ENCODE measurements at places on chromosomes 12 and 14. TPM values are rescaled to one million over a fixed set of nuclear protein-coding genes. Genes with fewer than 3 reads are reported as not detected.

The UNC79 gene
- polyA plus RNA-seq = 0.45 TPM

DNA sequence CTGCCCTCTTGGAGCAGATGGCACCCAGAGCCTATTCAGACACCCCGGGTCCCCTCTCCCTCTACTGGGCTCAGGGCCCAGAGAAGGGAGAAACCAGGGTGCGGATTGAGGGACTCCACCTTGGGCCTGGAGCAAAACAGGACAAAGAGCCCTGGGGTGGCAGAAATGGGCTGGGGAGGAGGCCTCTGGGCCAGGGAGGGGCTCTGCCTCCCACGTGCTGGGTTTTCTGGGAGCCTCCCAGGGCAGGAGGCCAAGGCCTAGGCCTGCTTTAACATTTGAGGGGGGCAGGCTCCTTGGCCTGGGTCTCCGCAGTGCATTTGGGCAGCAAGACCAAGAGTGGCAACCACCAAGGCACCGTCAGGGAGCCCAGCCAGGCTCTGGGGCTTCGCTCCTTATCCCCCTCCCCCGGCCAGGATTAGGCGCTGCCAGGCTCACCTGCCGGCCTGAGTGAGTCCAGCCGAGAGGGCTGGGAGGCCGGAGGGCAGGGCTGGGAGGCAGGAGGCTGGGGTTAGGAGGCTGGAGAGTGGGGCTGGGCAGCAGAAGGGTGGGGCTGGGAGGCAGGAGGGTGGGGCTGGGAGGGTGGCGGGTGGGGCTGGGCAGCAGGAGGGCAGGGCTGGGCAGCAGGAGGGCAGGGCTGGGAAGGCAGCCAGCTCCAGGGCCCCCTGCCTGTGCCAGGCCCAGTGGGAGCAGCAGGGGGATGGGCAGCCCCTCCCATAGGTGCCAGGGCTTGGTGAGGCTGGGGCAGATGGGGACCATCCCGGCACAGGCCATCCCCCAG is 101.8 kb upstream of the EIF5 start:
- DNase-seq = no peak

DNA sequence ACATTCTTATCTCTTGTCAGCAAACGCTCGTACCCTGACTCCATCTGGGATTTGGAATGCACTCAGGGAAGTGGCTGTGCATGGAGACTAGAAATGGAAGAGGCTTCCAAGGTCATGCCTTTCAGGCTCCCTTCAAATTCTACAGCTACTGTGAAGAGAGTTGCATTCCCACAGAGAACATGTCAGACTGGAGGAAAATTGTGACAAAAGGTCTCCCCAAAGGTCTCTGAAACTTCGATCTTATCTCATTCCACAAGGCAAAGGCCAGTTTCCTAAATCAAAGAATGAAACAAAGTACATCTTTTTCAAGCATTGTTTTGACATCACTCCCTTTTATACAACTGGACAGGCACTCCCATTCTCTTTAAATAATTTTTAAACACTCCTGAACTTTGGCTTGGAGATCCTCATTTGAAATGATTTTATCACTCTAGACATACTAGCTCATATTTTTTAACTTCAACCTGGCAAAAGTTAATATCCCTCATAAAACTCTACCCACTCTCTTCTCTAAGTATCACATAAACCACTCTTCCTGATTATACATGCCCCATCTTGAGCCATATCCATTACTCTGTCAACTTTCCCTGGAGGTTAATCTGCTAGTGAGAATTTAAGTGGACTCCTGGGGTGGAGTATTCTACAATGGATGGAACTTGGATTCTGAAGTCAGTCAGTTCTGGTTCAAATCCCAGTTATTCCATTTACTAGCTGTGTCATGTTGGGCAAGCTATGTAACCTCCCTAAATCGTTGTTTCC is 218.1 kb upstream of the HMGA2 start:
- no peak for DNase-seq

The KRT2 gene
- polyA plus RNA-seq = not detected

DNA sequence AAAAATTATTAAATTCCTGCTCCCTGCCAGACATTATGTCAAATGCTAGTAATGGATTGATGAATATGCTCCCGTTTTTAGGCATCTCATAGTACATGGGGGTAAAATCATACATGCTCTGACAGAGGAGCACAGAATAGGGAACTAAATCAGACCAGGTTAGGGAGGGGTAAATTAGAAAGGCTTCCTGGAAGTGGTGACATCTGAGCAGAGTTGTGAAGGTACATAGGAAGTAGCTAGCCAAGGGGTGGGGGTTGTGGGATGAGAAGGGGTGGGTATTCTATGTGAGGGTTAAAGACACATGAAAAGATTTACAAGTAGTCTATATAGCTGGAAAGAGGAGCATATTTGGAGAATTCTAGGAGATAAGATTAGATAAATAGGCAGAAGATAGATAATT is 171.7 kb upstream of the FBXO33 start:
- DNase-seq = no peak

- DNase-seq = no peak
These were observed 36.7 kb downstream of the CHST11 start for GRCh38 chr12:104493496-104493895.

The PIWIL1 gene
- polyA plus RNA-seq = not detected

The SDR9C7 gene
- not detected for polyA plus RNA-seq
